Right cardiac atrium (tissue), 5 donors: ENCODE measurements at places on chromosomes 2 and 18.
A peak's percentile ranks its signal among the peaks of the same experiment; 100 is the strongest.

DNA sequence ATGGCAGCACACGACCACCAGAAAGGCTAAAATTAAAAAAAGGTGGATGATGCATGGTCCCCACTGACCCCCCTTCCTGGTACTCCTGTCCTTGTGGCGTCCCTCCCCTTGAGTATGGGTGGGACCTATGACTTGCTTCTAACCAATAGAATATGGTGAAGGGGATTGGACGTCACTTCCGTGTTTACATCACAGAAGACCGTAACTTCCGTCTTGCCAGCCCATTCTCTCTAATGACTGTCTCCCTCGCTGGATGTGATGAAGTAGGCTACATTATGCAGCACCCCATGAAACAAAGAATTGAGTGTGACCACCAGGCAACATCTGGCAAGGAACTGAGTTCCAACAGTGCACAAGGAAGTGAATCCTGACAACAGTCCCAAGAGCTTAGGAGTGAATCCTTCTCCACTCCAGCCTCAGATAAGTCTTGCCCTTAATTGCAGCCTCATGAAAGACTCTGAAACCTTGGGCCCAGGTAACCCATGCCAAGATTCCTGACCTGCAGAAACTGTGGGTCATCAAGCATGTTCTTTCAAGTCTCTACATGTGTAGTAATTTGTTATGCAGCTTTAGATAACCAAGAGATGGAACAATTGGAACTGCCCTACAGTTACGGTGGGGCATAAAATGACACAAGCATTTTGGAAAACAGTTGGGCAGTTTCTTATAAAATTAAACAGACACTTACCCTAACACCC lies 80.1 kb upstream of the NPAS2 start:
- DNase-seq: no peak

GRCh38 chr2:36789181-36789804 lies 92.8 kb downstream of the VIT start:
- no peak for DNase-seq

DNA sequence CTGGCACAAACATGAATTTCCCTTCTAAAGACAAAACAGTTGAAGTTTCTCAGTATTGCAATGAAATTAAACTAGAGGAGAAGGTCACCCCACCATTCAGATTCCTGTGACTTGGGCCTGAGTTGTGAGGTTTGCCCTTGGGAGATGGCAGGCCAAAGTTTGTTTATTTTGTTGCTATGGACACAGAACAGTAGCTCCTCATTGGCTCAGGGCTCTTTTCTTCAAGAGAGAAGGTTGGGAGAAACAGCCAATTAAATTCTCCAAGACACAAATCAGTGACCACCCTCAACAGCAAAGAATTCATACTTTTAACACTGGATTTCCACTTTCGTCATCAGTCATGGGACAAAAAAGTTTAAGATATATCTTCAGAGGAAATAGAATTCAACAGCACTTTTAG lies at the start of gene FLACC1:
Gene FLACC1 (minus strand): TSS at position 125 of the 400 bp plus-strand sequence. CDS start 5,941 bp downstream, outside the sequence.
- no peak for DNase-seq

- no peak for DNase-seq
These were observed 15.3 kb upstream of the CD207 start for GRCh38 chr2:70850925-70851324.

GRCh38 chr2:229179628-229180027 lies 91.5 kb downstream of the PID1 start:
- DNase-seq: no peak

- DNase-seq: no peak
These were observed 30.4 kb downstream of the ANKRD44 start for GRCh38 chr2:197280015-197280702.

GRCh38 chr2:9779596-9780264 lies 63.5 kb upstream of the TAF1B start:
- peak; percentile 34 for DNase-seq

DNA sequence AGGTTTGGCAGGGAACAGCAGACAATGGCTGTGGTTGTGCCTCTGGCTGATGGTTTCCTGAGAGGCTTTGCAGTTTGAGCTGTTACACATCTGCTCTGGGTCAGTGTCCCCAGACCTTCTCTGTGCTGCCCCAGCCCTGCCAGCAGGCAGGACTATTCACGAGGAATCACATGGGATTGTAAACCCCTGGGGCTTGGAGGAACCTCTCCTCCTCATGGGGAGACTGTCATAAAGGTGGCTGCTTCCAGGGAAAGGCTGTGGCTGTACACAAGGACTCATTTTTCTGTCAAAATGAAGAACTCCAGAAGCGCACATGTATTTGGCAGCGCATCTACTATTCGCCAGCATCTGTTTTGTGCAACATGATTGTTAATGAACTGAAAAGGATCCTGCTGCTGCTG lies 142.6 kb upstream of the CYP1B1 start:
- DNase-seq: no peak

DNA sequence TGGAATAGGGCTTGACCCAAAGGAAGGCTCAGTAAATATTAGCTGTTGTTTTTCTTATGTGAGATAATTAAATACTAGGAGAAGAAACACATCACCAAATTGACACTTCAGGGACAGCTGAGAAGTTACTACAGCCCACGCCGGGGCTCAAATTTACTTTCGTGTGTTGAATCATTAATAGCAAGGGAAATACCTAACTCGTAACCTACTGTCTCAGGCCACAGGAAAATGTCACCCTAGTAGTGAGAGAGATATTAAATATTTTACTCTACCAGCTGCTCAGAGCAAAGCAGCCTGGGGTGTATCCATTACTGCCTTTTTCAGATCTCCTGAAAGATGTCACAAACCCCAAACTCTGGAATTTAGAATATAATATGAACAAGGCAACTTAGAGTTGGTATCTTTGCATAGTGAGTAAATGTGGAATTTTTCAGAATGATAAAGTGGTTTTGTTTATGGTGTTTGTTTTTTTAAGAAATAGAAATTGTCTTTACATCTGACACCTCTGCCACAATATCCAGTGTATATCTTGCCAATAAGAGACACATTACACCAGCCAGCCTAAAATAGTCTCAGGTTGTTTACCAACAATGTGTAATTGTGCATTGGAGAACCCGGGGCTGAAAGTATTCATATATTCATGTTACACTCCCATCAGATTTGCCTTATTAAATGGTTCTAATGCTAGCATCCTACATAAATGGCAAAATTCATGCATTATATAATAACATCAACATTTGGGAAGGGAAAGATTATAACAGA lies 48.4 kb downstream of the ATP8B1 start:
- no peak for DNase-seq

- DNase-seq: no peak
These were observed 164.4 kb downstream of the PRPF40A start for GRCh38 chr2:152552888-152553287.

DNA sequence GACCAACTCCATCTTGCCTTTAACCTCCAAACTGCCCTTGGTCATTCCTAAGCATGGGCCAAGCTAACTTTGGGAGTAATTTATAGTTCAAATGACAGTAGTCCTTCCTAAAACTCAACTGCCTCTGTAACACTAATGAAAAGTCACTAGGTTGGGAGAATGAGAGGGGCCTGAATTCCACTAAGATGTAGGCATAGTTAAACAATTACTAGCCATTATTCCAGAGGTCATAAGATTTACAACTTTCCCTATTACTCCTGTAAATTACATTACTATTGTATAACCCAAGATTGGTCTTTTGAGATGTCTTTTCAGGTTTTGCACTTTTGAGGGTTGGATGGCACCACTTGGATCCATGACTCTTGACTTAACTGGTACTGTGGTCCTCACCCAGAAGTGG lies 94.6 kb downstream of the SPP2 start:
- no peak for DNase-seq

GRCh38 chr2:70388813-70389212 lies 86.9 kb upstream of the FAM136A start:
- DNase-seq: no peak

- DNase-seq: no peak
These were observed 133.9 kb upstream of the CTAGE1 start for GRCh38 chr18:22551536-22552151.

DNA sequence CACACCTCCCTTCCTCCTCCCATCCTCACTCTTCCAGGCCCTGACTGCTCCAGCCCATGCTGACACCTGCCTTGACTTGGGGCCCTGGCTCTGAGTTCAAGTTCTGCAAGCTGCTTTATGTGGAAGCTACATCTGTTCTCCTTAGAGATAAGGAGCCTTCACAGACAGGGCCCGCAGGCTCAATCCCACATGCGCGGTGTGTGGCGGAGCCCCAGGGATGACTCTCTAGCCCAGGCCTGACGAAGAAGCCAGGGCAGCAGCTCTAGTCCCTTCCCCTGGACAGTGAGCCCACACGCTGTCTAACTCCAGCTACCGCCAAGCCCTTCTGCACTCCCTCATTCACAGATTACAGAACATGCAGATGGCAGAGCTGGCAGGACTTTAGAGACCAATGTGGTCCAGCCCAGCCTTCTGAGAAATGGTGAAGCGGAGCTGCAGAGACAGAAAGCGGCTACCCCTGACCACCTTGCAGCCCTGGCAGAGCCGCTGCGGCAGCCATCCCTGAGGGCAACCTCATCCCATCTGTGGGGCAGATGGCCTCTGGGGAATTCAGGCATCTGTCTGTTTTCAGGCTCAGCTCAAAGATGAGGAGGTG lies 304.3 kb downstream of the CELF4 start:
- no peak for DNase-seq

DNA sequence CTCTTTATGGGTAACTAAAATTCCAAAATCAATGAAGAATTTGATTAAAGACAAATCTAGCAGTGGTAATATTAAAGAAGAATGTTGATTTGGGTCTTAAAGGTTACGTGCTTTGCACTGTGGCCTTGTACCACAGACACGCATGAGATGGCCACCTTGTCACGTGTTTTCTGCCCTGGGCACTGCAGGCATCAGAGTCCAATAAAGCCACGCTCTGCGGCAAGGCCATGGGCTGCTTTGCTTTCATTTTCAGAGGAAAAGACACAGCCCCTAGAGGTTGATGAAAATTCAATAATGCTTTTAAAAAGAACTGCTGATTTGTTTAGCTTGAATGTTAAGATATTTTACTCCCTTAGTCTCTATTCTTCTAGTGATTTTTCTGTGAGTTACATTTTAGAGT lies 30.4 kb downstream of the AOX1 start:
- DNase-seq: no peak

- no peak for DNase-seq
These were observed 117.9 kb downstream of the HAUS1 start for GRCh38 chr18:46222093-46222492.

GRCh38 chr2:130849896-130850787 lies 13.4 kb downstream of the ARHGEF4 start:
- DNase-seq: no peak

DNA sequence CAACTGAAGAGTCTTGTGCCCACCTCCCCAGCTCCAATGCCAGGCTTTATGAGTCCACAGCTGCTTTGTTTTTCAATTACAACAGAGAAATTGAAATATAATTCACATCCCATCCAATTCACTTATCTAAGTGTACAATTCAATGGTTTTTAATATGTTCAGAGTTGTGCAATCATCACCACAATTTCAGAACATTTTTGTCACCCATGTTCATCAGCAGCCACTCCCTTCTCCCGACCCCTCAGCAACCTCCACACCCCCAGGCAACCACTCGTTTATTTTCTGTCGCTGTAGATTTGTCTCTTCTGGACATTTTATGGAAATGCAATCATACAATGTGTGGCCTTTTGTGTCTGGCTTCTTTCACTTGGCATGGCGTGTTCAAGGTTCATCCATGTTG lies 23.3 kb downstream of the INHBB start:
- no peak for DNase-seq

GRCh38 chr2:113232740-113233139 lies 46.0 kb downstream of the PAX8 start:
- no peak for DNase-seq

DNA sequence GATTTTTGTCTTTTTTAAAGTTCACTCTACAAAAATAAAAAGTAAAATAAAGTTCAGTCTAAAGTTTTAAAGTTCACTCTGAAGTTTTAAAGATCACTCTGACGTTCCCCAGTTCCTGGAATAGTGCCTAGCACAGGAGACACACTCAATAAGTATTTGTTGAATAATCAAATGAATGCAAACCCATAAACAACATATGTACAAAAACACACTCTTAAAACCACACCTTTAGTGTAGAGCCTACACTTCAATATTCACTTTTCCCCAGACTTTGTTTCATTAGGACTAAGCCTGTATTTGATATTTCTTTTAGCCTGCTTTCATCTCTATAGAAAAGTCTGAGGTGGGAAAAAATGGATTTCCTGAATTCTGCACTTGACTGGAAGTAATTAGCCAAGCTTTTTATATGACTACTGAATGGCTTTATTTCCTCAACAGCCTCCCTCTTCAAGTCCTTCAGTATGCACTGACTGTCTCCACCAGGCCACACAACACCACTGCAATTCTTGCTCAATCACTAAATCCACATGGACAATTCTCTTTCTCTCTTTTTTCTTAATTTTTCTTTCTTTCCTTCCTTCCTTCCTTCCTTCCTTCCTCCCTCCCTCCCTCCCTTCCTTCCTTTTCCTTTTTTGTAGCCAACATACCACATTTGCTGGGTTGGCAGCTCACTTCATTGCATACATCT lies 104.6 kb downstream of the SS18 start:
- DNase-seq: no peak

DNA sequence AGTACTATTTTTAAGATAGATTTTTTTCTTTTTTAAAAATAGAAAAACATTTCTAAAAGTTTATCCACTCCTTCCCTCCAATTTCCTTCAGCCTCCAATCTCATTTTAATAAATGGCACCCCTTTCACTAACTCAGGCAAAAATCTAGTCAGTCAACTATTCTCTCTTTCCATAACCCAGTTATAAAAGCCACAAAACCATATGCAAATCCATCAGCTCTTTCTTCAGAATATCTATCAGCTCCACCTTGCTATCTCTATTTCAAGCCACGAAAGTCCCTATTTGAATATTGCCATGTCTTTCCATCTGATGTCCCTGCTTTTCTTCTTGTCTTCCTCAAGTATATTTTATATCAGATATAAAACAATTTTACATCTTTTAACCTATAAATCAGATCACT lies 397.1 kb downstream of the ERBB4 start:
- DNase-seq: no peak

DNA sequence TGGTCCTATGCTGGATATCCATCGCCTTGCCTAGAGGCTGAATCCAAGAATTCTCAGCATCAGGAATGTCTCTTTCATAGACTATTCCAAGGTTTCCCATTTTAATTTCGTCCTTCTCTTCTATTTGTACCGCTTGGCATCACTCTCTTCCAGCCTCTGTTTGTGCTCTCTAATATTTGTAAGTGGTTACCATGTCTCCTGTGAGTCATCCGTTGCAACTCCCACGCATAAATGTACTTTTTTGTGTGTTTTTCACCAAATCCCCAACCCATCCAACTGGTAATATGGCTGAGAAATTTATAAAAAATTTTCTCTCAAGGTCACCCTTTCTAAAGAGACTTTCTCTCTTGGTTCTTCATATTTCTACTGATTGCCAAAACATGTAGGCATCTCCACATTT lies 21.8 kb downstream of the COLEC12 start:
- DNase-seq: no peak

GRCh38 chr2:162244541-162245031 lies 1.3 kb upstream of the FAP start:
- no peak for DNase-seq

- no peak for DNase-seq
These were observed 80.8 kb downstream of the KCTD18 start for GRCh38 chr2:200428961-200429665.
